Sciatic nerve (tissue), 2 donors: ENCODE measurements at places on chromosomes 16 and 17.

GRCh38 chr17:73998653-73999645 lies 204.5 kb upstream of the RPL38 start:
- no peak for DNase-seq

DNA sequence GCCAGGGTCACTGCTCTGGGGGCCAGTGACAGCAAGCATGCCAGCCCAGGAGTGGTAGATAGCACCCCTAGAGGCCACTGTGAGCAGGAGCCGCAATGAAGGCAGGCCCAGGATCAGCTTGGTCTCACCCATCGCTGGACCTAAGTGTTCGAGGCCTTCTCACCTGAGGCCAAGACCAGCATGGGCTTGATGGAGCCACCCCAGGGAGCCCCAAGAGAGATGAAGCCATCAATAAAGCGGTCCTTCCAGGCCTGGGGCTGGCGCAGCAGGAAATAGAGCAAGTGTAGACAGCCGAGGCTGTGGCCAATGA lies 1.8 kb downstream of the LCAT start:
- no peak for DNase-seq

GRCh38 chr17:2180768-2181167 lies 122.8 kb downstream of the SMG6 start:
- DNase-seq, result no peak

GRCh38 chr17:40686192-40686591 lies 17.4 kb downstream of the KRT24 start:
- no peak for DNase-seq

GRCh38 chr17:47855737-47856136 lies 4.8 kb upstream of the SP6 start:
- DNase-seq, result no peak

DNA sequence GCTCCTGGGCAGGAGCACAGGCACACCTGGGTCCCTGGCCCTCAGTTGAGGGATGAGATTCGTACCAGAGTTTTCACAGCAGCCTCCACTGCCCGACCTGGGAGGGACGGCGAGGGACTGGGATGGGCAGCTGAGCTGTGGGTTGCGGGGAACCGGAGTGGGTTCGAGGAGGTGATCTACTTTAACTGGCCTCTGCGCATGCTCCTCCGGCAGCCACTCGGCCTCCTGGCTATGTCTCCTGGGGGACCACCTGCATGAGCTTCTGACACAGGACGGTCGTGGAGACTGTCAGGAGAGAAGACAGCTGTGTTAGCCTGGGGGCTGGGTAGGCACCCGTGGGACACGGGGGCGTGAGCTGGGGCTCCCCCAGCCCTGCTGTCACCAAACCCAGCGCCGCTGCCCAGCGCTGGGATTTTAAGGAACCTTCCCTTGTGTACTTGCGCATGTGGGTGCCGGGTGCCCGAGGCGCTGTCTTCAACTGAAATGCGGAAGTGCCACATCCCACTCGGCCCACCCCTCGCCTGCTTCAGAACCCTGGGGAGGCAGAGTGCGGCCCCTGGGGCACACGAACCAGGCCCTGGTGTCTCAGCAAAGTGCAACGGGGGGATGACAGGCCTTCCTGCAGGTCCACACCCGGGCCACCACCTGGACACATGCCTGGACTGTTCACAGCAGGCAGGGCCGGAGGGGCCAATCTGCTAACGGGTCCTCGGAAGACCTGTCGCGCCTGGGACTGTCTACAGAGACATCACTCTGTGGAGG lies 36.4 kb downstream of the SLC7A5 start:
- DNase-seq, result no peak

DNA sequence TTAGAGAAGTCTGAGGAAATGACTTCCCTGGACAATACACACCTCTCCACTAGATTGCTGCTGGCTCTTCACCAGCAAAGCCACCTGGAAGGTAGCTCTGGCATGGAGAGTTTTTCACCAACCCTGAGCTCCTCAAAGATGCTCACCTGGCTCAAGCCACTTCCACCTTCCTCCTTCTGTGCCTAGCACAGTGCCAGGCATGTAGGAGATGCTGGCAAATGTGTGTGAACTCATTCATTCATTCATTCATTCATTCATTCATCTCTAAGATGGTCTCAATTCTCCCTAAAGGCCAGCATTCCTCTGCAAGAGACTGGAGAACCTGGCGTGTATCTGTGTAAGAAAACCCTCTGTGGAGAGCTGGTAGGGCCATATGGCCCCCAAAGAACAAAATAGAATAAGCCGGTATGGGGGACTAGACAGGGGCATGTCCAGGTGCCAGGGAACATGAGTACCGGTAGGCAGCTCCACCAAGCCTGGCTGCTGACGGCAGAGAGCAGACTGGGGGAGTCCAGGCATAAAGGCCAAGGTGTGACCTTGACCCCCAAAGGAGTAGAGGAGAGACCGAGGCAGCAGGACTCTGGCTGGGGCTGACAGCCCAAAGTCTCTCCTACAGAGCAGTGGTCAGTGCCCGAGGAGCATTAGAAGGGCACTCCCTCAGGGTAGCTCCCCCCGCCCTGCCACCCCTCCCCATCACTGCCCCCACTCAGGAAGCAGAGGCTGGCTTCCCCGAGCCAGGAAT lies 132.2 kb upstream of the TNRC6C start:
- DNase-seq, result peak; percentile 38

GRCh38 chr16:84677849-84678248 lies 22.0 kb upstream of the USP10 start:
- DNase-seq, result no peak

DNA sequence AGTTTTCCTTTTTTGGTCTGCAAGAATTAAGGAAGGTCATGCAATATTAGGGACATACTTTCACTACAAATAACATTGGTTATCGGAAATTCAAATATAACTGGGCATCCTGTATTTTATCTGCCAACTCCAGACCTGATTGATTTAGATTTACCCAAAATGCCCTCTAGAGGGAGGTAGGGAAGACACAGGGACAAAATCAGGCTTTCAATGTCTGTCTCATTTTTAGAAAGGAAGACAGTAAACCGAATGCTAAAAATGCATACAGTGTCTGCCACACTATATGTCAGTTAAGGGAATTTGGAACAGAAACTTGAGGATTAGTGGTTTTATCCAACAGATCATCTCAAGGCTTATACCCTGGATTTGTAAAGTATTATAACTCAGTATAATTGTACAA lies 161.7 kb upstream of the SOX9 start:
- no peak for DNase-seq

DNA sequence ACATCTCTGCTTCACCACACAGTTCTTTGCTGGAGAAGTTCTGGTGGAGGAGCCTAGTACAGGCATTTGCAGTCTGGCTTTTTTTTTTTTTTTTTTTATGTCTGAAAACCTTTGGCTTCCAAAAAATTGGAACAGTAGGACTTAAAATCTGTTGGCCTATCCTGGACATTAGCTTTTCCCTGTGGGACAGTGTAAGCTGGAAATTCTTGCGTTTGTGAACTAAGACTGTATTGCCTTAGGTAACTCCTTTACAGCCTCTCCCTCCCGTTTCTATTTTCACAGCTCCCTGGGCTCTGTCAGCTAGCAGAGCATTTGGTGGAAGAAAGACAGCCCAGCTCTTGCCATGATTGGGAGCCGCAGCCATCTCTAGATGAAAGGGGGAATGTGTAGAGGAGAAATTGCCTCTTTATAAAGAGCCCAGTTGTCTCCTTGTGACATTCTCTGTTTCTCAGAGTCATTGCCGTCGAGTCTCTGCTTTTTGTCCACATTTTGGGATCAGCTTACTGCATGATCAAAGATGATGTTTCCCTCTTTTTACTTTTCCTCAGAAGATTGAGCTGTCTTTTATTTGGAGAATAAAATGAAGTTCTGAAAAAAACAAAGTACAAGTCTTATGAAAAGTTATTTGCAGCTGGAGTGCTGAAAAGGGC lies 227.5 kb downstream of the SPECC1 start:
- no peak for DNase-seq

- peak; percentile 99 for DNase-seq
These were observed at the start of gene INO80E for GRCh38 chr16:29995911-29996765. Gene INO80E, plus strand, starts transcription at chr16:29996241. Its CDS starts 70 bp downstream, at chr16:29996311.

- DNase-seq, result no peak
These were observed 17.5 kb downstream of the KLHL36 start for GRCh38 chr16:84665843-84666242.

DNA sequence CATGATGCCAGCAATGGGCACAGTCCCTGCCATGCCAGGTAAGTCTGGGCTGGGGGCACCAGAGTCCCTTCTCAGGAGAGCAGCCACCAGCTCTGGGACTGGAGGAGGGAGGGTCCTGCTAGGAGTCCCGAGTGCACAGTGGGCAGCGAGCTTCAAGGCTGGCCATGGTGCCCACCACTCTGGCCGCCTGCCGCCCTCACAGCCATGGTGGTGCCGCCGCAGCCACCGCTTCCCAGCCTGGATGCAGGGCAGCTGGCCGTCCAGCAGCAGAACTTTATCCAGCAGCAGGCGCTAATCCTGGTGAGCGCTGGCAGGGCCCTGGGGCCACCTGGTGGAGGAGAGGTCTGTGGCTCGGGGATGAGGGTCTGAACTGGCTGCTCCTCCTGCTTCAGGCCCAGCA lies 17.9 kb upstream of the SMIM5 start:
- DNase-seq, result no peak

- no peak for DNase-seq
These were observed 294.4 kb upstream of the N4BP1 start for GRCh38 chr16:48904333-48904732.

DNA sequence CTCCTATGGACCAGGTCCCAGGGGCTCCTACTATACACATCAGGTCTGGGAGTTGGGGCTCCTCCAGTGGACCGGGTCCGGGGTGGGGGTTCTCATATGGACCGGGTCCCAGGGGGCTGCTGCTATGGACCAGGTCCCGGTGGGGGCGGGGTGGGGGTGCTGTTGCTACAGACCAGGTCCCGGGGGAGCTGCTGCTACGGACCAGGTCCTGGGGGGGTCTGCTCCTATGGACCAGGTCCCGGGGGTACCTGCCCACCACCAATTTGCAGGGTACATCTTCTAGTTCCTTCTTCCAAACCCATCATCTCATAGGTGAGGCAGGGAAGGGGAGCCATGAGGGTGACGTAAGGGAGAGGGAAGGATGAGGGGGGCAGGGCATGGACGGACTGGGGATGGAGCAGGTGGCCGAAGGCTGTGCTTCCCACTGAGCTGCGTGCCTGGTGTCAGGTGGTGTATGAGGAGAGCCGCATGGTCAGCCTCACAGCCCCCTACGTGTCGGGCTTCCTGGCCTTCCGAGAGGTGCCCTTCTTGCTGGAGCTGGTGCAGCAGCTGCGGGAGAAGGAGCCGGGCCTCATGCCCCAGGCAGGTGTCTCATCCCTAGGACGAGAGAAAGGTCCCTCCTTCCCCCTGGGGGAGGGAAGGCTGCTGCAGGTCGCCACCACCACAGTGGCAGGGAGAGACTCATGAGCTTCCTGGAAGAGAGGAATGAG lies 6.6 kb downstream of the ENDOV start:
- DNase-seq, result no peak

GRCh38 chr17:47277921-47278320 lies 24.3 kb downstream of the ITGB3 start:
- DNase-seq, result no peak

DNA sequence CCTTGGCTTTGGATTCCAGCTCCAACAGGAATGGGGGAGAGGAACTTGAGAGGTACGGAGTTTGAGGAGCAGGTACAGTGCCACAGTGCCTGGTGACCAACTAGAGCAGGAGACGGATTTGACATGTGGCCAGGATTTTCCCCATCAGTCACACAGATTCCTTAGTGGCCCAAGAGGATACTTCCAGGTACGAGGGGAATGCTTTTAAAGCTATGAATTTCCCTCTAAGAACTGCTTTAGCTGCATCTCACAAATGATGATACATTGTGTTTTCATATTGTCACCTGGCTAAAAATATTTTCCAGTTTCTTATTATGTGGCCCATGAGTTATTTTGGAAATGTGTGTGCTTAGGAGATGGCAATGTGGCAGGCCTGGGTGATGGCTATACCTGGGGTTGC lies 98.3 kb downstream of the ABCC6 start:
- no peak for DNase-seq

DNA sequence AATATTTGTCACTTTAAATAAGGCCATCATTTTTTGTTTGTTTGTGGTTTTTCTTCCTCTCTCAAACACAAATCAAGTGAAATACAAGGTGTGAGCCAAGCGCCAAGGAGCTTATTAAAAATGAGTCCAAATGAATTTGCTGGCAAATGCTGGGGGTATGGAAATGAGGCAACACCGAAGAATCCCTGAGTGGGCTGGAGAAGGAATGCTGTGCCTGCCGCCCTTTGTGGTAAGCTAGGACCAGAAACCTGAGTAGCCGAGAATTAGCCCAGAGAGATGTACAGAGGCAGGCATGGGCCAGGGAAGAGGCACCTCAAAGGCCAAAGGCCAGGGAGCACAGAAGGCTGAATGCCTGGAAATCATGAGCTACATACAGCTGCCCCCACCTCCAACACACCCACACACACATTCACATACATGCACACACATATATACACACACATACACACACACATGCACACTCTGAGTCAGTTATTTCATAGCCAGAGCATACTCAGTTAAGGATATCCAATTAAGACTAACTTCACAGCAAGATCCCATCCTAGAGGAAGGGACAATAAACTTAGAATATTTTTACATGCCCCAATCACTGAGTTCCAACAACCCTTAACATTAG lies 266.1 kb upstream of the DYNLRB2 start:
- no peak for DNase-seq

- DNase-seq, result no peak
These were observed 118.1 kb downstream of the NLK start for GRCh38 chr17:28160610-28161009.

- no peak for DNase-seq
These were observed 4.1 kb downstream of the DPEP3 start for GRCh38 chr16:67976205-67976604.

DNA sequence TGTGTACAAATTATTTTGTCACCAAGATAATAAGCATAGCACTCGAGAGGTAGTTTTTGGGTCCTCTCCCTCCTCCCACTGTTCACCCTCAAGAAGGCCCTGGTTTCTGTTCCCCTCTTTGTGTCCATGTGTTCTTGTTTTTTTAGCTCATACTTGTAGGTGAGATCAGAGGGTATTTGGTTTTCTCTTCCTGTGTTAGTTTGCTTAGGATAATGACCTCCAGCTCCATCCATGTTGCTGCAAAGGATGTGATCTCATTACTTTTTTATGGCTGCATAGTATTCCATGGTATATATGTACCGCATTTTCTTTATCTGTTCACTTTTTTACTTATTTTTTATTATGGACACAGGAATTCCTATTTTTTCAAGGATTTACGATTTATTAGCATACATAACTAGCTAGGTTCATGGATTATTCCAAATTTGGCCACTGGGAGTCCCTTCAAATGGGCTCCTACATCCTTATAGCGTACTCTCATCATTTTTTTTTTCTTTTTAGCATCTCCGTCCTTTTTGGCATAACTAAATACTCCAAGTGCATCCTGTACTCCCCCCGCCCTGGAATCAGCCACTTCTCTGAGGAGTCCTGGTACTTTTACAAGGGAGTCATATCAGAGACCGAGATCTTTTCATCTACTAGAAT lies 7.3 kb downstream of the TADA2A start:
- DNase-seq, result no peak
